ENCODE measurements at places on chromosomes 3 and 15.

- DNase-seq, result no peak
Observed at GRCh38 chr3:31862666-31863279, 118.3 kb downstream of the OSBPL10 start.

- peak; percentile 15 for DNase-seq
Observed at GRCh38 chr3:63753567-63753966, 65.5 kb upstream of the C3orf49 start.

DNA sequence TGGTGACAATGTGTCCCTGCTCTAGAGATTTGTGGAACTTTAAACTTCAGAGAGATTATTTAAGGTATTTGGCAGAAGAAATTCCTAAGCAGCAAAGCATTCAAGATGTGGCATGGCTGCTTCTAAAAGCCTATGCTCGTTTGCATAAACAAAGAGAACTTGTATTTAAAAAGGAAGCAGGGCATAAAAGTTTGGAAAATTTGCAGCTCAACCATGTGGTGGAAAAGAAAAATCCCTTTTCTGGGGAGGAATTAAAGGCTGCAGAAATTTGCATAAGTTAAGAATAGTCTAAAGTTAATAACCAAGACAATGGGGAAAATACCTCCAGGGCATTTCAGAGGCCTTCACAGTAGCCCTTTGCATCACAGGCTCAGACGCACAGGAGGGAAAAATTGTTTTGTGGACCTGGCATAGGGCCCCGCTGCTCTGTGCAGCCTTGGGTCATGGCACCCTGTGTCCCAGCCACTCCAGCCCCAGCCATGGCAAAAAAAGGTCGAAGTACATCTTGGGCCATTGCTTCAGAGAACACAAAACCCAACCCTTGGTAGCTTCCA is 1109.1 kb downstream of the OTOL1 start:
- DNase-seq, result no peak

DNA sequence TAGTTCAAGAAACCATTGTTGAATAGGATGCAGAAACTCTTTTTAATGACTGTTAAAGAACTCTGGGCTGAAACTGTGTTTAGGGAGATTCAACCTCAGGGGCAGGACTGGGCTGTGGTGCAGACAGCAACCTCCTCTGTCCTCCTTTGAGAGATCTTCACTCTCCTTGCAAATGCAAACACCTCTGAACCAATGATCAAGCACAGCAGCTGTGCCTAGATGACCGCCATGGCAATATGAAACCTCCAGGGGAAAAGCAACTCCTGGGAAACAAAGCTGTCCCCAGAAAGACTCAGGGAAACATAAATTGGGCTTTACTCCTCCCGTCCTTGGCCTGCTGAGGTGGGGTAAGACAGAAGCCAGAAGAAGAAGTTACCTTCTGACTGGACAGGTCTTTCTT is 52.6 kb downstream of the TBC1D2B start:
- DNase-seq, result no peak

- DNase-seq, result no peak
Observed at GRCh38 chr3:1766384-1766783, 332.3 kb upstream of the CNTN4 start.

DNA sequence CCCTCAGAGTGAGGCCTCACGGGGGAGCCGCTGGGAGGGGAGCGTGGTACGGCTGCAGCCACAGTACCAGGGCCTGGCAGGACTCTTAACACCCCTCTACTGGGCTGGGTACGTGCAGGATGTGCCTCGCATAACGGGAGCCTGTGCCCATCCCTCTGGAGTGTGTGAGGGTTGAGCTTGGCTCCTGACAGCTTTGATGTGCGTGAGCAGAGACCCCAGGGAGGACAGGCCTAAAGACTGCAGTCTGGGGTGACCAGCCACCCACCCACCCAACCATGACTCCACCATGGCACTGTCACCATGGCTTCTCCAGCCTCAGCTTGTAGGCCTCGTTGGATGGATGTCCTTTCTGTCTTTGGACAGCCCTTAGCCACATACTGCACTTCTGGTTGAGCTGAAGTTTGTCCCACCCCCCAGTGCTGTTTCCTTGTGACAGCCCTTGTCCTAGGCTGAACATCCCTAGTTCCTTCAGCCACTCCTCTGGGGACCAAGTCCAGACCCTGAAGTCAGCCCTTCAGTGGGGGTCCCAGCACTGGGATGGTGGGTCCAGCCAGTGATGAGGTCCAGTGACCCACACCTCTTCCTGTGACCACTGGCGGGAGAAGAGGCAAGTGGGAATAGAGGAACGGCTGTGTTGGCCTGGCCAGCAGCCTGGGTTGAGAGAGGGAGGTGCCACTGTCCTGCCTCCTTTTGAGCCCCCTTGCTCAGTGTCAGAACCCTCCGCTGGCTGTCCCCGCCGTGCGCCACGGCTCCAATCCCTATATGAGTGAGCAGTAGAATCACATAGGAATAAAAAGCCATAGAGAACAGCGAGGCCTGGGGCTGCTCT is 6.1 kb downstream of the GLYCTK start:
- no peak for DNase-seq

DNA sequence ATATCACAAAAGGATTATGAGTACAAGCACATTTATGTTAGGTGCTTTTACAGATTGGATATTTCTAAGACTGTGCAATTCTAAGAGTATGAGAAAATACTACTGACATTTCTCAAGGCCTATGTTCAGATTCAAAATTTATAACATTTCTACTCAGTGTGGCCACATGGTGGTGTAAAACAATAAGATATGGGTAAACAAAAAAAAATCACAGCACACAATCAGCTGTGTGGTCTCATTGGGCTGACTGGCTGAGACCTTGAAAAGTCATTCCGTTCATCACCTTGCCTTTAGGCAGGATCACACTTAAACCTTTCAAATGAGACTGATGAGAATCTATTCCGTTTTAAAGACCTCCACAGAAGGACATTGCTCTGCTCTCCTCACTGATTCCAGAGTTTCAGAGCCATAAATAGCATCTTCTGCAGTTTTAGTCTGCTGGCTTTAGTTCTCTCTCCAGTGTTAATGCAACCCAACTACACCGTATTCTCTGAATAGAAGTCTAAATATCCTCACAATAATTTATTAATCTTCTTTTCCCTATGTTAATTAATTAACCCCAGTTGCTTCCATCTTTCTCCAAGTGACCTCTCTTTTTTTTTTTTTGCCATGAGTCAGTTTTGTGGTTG is 158.2 kb downstream of the SPATA16 start:
- no peak for DNase-seq

DNA sequence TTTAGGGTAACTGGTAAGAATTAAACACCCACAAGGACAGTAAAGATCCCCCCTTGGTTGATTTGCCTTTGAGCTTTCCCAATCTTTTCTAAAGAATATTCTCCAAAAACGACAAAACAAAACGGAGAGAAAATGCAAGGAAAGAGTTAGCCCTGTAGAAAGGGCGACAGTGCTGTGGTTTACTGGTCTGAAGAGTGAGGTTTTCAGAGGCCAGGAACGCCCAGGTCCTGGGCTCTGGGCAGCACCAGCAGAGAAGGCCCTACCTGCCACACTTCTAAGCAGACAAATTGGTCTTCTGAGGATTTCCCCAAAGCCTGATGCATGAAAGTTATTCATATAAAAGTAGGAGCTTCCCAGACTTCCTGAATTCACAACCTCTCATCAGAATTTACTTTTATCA is 119.3 kb downstream of the KCNMB2 start:
- DNase-seq, result no peak

DNA sequence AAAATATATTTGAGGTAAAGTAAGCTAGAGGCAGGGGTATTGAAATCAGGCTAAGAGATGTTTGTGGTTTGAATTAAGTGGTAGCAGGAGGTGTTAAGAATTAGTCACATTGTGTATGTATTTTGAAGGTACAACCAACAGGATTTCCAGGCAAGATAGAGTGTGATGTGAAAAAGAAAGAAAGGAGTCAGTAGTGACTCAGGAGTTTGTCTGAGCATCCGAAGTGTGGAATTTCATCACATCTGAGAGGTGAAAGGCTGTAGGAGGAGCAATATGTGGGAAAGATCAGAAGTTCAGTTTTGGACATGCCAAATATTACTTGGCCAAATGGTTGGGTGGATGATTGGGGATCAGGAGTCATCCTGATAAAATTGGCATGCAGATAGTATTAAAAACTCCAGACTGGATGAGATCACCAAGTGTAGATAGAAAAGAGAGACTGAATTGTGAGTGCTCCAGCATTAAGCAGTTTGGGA is 32.1 kb upstream of the EBLN2 start:
- DNase-seq, result peak; percentile 48

DNA sequence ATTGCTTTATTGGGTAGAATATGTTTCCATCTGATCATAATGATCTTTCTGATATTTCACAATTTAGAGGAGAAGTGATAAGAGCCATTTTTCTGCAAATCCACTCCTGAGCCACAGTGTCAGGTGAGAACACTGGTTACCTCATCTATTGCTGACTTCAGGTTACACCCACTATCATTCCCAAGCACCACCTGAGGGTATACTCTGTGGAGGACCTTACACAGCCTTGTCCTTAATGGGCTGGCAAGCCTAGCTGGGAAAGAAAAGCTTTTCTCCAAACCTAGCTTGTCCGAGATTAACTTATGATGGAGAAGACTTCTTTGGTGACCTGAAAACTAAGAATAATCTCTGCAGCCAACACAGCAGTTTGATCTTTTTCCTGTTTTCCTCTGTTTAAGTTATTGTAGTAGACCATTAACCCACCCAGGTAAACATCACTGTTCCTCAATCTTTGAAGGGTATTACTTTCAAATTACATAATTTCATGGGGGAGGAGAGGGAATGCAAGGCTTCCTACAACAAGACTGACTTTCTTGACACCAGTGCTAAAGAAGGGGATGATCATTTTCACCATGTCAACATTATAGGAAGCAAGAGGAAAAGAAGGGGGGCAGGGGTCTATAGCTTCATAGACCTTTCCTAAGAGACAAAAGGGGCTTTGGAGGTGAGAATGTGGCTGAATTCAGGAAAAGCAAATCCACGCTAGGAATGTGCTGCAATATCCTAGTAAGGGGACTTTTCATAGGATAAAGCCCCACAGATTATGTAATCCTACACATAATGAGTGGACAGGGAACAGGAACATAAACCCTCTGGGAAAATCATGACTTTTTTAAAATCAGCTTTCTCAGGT is 1.7 kb downstream of the NCEH1 start:
- no peak for DNase-seq

DNA sequence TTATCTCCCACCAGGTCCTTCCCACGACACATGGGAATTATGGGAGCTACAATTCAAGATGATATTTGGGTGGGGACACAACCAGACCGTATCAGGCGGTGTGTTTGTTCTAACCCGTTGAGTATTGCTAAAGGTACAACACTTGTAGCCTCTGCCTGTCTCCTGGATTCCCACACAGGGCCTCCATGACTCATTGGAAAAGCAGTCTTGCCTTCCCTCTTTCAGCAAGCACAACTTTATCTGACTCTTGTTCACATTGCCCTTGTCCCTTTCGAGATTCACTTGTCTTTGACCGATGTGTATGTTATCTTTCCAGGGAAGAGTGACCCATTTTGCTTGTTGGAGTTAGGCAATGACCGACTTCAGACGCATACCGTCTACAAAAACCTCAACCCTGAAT is 152.3 kb downstream of the MCTP2 start:
- DNase-seq, result no peak

DNA sequence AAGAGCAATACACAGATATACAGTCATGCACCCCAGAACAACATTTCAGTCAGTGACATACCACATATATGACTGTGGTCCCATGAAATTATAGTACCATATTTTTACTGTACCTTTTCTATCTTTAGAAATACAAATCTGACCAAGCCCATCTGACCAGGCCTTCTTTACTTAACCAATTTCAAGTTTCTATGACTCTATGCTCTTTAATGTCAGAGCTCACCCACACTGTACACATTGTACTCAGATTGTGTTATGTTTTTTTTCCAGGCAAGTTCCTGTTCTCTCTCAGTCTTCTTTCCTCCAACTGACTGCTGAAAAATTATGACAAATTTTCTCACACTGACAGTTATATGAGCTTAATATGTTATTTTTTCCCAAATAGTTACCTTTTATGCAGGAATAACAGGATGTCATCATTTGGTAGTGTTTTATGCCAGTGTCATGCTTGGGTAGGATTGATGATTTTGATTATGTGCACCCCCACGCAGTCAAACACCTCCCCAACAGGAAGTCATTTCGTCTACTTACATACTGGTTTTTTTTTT is 8.0 kb upstream of the CBLB start:
- no peak for DNase-seq

- no peak for DNase-seq
Observed at GRCh38 chr15:85440451-85440850, 60.0 kb downstream of the AKAP13 start.

DNA sequence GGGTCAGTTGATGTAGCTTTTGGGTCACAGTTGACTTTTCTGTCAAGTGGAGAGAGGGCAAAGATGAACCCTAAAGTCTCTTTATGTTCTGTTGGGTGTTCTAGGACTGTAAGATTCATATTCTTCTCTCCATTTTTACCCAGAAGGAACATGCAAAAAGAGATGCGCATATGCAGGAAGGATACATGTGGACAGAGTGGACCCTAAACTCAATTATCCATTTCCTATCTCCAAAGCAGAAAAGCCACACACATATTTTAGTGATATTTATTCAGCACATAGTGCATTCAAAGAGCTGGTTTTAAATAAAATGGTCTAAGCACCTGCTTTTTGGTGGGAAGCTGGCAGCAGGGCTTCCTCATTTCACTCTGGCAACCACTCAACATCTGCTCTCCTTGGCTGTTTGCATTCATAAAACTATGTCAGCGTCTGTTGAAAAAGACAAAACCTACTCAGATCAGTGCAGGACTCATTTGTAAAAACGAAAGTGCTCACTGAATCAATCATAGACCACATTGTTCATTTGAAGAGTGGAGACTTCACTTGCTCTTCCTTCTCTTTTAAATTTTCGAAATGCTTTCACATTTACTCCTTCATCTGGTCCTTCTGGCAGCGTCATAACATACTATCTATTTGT is 96.6 kb downstream of the SEMA6D start:
- DNase-seq, result no peak

DNA sequence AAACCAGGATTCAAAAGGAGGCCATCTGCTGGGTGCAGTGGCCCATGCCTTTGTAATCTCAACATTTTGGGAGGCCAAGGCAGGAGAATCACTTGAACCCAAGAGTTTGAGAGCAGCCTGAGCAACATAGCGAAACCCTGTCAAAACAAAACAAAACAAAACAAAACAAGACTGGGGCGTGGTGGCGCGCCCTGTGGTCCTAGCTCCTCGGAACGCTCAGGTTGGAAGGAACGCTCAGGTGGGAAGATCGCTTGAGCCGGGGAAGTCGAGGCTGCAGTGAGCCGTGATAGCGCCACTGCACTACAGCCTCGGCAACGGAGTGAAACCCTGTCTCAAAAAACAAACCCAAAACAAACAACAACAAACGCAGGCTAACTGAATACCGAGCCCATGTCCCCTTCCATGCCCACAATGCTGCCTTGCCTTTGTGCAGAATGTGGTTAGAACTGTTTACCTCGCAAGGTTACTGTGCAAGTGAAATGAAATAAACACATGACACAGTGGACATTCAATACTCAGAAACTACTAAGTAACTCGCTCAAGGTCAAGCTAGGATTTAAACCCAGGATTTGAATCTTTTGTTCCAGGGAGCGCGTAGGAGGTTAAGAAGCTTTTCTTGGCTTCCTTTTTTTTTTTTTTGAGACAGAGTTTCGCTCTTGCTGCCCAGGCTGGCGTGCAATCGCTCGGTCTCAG is 766 bp upstream of the EMC4 start:
- no peak for DNase-seq

All from HTR-8/SVneo (cell line).